ENCODE measurements at places on chromosomes 1 and 21.

- DNase-seq, result no peak
These were observed 108.9 kb upstream of the ZBTB40 start for GRCh38 chr1:22342734-22343191.

DNA sequence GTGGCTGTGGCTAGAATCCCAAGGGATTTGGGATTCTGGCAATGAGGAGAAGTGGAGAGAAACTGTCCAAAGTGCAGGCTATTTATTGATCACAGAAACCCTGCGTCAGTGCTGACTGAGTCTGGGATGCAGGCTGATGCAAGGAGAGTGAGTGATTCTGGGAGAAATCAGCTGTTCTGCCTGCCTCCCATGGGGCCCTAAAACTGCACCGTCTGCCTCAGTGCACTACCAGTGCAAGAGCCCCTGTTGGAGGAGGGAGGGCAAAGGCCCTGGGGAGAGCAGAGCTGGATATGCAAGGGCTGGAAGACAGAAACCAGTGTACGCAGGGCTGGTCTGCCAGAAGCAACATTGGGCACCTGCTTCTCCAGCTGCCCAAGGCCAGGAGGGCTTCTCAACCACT is 42.6 kb downstream of the C1orf198 start:
- no peak for DNase-seq

GRCh38 chr1:212606395-212607205 is 2.0 kb upstream of the ATF3 start:
- DNase-seq, result peak; percentile 54

DNA sequence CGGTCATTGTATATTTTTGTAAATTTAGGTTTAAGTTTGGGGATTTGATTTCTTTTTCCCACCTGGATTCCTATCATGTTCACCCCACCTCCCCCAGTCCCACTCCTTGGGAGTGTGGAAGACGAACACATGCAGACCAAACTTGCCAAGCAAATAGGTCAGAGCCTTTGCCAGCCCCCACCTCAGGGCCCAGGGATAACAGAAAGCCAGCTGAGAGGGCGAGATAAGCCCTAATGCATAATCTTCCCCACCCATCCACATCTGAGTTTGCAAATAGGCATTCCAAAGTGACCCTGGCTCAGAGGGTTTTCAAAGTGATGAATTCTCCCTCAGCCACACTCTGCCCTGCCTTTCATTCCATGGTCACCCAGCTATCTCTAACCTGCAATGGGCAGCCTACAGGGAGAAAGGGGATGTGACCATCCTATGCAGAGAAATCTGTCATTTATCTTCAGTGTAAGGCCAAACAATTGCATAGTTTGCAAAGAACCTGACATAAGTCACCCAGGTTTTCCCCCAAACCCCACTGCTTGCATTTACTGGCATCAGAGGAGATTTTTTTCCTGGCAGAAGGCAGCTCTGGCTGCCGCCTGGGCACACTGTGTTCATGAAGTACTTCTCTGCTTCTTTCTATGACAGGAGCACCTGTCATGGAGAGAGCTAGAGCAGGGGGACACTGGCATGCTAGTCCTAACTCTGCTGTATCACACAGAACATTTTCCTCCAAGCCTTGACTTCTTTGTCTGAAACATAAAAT is 69.0 kb upstream of the NFIA start:
- DNase-seq, result no peak

DNA sequence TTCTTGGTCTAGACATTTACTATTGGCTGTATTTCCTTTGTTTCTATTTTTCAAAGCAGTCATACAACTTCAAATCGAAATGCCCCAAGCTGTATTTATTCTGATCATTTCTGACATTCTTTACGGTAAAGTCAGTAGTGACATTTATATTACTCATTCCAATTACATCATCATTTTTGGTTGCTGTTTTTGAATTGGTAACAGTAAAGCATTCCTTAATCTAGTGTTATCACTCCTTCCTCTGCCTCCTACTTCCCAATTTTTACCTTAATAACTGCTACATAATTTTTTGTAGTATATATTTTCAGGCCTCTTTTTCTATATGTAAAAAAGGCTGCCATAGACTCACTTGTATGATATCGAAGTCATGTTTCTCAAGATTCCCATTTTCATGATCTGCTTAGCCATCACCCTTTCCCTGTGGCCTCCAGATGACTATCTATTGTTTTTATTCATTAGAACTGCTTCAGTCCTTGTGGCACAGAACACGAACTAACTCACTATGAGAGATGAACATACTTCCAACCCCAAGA is 167.2 kb downstream of the RUNX1 start:
- no peak for DNase-seq

DNA sequence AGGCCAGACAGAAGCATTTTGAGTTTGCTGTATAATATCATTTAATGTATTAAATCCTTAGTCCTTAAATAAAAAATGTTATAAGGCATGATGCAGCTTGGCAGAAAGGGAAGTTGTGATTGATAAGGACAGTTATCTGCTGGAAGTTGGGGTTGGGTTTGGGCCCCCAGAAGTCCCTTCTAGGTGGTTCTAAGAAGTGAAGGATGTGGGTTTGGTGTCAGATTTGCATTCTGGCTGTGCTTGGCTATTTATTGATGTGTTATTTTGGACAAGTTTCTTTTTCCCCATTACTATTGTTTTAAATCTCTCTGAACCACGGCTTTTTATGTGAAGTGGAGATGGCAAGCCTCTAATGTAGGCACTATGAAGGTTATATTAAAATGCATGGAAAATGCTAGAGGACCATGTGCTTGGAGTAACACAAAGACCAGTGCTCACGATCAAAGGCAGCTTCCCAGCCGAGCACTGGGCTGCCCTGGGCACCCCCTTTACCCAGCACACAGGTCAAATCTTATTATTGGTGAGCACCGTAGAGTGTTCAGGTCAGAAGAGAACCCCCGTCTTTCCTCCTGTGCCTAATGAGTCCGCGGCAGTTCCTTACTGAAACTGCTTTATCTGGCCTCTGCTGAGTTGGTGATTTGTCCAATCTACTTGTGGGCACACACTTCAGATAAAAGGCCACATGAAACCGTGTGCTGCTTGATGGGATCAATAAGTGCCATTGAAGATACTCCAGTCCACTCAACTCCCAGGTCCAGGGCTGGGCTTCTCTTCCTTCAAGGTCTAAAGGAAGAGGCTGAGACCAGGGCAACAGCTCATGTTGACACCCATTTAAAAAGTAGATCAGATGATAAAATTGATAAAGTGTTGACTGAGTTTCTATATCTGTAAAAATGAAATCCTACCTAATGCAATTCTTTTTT is 212.0 kb downstream of the PRDM2 start:
- no peak for DNase-seq

GRCh38 chr1:58922302-58923089 is 138.6 kb upstream of the JUN start:
- peak; percentile 53 for DNase-seq

DNA sequence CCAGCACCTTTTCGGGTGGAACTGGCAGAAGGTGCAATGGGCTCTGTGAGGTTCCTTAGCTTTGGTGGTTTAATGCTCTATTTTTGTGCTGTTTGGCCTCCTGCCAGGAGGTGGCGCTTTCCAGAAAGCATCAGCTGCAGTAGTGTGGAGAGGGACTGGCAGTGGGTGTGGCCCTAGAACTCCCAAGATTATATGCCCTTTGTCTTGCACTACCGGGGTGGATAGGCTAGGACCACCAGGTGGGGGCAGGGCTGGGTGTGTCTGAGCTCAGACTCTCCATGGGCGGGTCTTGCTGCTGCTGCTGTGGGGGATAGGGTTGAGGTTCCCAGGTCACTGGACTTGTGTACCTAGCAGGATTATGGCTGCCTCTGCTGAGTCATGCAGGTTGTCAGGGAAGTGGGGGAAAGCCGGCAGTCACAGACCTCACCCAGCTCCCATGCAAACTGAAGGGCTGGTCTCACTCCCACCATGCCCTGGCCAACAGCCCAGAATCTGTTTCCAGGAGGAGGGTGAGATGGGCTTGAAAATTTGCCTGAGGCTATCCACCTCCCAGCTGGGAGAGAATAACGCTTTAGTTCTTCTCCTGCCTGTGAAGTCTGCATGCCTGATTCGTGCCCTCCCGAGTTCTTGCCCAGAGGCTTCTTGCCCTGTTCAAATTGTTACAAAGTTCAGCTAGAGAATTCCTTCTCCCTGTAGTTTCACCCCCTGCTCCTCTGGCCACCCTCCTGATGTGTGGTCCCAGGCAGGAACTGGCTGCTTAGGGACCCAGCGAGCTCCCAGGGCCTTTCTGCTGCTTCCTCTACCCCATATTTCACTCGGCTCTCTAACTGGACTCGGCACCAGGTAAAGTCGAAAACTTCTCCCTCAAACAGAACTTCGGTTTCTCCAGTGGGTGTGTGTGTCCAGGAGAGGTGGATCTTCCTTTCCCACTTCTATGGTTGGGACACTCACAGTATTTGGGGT is 76.5 kb upstream of the BTG3 start:
- peak; percentile 71 for DNase-seq

GRCh38 chr1:10299151-10299550 is 88.8 kb downstream of the KIF1B start:
- no peak for DNase-seq

DNA sequence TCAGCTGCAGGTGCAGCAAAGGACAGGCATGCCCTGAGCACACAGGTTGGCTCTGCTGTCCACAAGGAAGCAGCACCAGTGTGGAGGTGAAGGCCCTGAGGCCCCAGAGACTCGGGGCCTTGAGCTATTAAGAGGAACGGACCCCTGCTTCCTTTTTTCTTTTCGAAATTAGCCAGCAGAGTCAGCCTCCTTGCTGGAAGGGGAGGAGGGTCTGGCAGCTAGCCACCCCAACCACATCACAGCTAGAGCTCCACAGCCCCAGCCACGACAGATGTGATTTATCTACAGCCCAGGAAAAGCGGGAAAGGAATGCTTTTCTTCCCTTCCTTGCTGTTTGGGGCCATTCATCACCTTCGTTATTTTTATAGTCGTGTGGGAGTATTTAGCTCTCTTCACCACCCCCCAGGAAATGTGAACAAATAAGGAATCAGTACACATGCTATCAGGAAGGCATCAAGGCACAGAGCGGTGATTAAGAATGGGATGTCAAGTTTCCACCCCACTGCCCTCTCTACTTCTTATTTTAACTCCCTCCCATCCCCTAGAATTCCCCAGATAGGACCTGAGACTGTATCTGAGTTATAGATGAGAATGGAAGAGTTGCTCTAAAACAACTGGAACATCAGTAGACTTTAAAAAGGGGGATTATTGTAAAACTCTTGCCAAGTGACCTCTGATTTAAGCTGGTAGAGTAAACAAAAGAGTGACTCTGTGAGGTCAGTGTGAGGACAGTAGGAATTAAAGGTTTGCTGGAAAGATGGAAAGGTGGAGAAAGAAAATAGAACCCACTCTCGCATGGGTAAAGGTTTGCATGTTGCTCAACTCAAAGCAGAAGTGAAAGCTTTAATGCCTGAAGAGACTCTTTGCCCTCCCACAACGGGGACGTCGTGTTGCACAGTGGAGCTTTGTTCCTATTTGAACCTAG is 224.7 kb upstream of the GJB5 start:
- DNase-seq, result peak; percentile 30

DNA sequence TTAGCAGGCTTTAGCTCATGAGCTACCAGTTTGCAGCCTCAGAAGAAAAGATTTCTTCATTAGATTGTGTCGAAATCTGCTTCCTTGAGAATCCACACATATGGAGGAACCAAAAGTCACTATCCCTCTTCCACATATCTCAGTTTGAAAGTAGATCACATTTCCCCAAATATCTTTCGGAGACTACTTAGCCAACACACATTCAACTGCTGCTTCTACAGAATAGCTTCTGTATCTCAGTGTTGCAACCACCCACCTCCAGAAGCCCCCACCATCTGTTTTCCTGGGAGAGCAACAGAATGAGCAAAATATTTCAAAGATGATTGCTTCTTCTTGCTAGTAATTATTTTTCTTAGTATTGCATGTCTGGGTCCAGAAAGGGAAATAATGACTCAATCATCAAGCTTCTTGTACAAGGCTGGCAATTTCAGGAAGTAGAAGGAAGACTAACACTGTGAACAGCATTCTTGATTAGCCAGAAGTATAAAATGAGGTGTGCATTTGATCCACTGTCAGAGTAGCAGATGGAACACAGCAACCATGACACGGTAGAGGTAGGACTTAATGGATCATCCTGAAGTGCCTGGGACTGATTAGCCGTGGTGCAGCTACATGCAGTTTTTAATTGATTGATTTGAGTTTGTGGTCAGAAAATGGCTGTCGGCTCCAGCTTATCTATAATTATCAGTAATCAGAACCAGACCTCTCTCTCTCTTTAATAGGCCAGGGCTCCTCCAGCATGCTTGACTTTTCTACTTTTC is 24.9 kb downstream of the ZC3H11B start:
- no peak for DNase-seq

- DNase-seq, result no peak
These were observed at the start of gene PTAFR for GRCh38 chr1:28176492-28177470. Gene PTAFR (minus strand): TSS chr1:28176690. CDS start chr1:28151021, 25,669 bp downstream.

GRCh38 chr1:158799689-158800088 is 18.7 kb upstream of the OR6N2 start:
- no peak for DNase-seq

DNA sequence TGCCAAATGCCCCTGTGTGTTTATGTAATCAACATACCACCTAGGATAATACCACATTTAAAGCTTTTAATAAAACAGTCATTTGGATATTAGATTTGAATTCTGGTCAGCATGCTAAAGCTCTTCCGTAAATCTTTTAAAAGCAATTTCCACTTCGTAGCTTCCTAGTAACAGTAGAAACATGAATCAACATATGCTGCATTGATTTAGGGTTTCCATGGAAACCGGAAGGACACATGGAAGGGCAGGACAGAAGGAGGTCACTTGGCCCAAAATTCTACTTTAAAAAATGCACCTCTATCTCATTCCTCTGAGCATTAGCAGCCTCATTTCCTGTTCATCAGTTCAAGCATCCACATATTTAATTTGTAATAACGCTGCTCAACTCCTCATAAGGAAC is 8.1 kb downstream of the RGS8 start:
- no peak for DNase-seq

- DNase-seq, result no peak
These were observed 4.2 kb upstream of the KLHDC8A start for GRCh38 chr1:205360891-205361290.

DNA sequence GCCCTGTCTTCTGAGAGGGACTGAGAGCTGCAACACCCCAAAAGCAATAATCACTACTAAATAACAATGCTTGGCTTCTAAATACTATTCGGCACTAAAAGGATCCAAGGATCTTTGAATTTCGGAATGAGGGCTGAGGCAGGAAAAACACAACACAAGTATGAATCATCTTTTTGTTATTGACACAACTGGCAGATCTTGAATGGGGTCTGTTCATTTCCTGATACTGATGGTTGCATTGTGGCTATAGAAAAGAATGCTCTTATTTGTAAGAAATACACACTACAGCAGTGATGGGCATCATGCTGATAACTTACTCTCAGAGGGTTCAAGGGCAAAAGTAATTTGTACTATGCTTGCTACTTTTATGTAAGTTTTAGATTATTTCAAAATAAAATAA is 149.2 kb upstream of the PLD5 start:
- no peak for DNase-seq

GRCh38 chr1:231040019-231040799 is at the start of gene FAM89A:
Gene FAM89A (minus strand): TSS chr1:231040254. CDS start chr1:231040211, 43 bp downstream.
- DNase-seq, result peak; percentile 78

GRCh38 chr1:112461200-112461871 is 47.4 kb upstream of the WNT2B start:
- DNase-seq, result no peak

GRCh38 chr1:184311580-184311979 is 75.2 kb upstream of the C1orf21 start:
- no peak for DNase-seq

- DNase-seq, result no peak
These were observed 38.7 kb downstream of the GJA5 start for GRCh38 chr1:147721716-147722115.

GRCh38 chr1:194014014-194014413 is 827.6 kb upstream of the B3GALT2 start:
- no peak for DNase-seq

Data from left hindlimb (tissue), 1 donor.